Lower lobe of right lung (tissue), 2 donors: ENCODE measurements at places on chromosomes 13 and 19. TPM values are rescaled to one million over a fixed set of nuclear protein-coding genes. Genes with fewer than 3 reads are reported as not detected.

ZNF677 gene
- 15.8 TPM for total RNA-seq

ELAVL1 gene
- 66.3 TPM for total RNA-seq

PRODH2 gene
- not detected for total RNA-seq

SPHK2 gene
- total RNA-seq, result 23.8 TPM

SPACA4 gene
- not detected for total RNA-seq

CYP2F1 gene
- 1.7 TPM for total RNA-seq

DNA sequence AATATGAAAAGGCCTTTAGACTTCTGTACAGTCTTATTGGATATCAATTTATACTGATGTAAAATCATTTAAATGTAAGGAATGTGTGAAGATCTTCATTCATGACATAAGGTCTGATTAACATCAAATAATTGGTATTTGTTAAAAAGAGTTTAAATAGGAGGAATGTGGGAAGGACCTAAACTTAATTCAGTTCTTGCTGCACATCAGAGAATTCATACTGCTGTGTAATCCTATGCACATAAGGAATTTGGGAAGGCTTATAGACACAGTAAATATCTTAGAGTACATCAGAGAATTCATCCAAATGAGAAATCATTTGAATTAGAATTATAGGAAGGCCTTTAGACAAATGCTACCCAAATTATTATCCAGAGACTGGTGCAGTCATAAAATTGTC lies 21.7 kb downstream of the ZNF283 start:
- H3K27ac ChIP-seq, result no peak overlapping the region
- H3K4me3 ChIP-seq, result no peak overlapping the region
- no peak for DNase-seq
- peaks cover 5% of the 10 kb centered on the region for H3K36me3 ChIP-seq

DNA sequence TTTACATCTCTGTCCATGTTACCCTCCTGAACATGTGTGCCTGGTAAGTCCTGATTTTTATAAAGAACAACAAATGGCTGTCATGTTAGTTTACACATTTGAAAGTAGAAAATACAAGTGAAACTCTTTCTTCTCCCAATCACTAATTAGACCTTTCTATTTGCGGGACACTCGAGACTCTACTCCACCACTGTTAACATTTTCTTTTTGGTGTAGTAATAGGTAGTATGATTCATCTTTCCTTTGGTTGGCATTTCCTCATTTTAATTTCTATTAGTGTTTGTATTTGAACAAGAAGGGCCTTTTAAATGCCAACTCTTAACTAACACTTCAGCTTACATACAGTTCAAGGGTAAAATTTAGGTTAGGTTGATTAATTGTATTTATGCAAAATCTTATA lies 371.1 kb downstream of the PCDH9 start:
- H3K4me3 ChIP-seq, result no peak overlapping the region
- no peaks in the 10 kb centered on the region for H3K36me3 ChIP-seq
- H3K27me3 ChIP-seq, result no peaks in the 10 kb centered on the region
- no peak overlapping the region for H3K27ac ChIP-seq
- H3K4me1 ChIP-seq, result no peaks in the 10 kb centered on the region

DNA sequence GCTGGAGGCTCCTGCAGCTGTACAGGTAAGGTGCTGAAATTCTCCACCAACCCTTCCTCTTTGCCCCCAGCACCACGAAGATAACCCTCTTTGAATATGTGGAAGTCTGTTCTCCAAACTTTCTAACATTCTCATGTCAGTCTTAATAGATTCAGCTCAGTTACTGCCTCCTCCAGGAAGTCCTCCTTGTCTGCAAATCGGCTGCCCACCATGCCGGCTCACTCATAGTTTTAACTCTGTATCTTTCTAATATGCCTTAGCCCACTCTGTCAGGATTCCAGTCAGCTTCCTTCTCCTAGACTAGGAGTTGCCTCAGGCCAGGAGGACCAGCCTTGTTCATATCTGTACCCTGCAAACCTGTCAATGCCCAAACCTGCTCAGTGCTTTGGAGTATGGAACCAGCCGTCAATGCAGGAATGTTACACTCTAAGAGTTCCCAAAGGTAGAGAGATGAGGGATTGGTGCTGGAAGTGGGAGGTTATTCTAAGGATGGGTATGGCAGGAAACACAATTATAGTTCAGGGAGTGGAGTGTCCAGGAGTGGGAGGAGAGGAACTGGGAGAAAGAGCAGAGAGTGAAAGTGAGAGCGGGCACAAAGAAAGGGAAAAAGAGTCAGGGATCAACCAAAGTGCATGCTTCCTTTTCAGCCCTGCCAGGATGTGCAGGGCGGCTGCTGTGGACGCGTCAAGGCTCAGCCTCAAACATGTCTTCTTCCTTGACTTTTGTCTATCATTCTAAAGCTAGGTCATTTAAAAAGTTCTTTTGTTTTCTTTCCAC lies 38.0 kb upstream of the ALOX5AP start:
- no peak for DNase-seq
- no peak overlapping the region for H3K4me3 ChIP-seq
- H3K27me3 ChIP-seq, result no peaks in the 10 kb centered on the region
- H3K4me1 ChIP-seq, result peaks cover 33% of the 10 kb centered on the region
- H3K27ac ChIP-seq, result peak overlapping the region; percentile 13

- H3K4me3 ChIP-seq, result no peak overlapping the region
- H3K4me1 ChIP-seq, result peaks cover 30% of the 10 kb centered on the region
- H3K27ac ChIP-seq, result peak overlapping the region; percentile 57
- no peaks in the 10 kb centered on the region for H3K27me3 ChIP-seq
- peak; percentile 45 for DNase-seq
- peaks cover 10% of the 10 kb centered on the region for H3K36me3 ChIP-seq
Measured at GRCh38 chr19:33402421-33403220, 29.1 kb downstream of the CEBPG start.

DNA sequence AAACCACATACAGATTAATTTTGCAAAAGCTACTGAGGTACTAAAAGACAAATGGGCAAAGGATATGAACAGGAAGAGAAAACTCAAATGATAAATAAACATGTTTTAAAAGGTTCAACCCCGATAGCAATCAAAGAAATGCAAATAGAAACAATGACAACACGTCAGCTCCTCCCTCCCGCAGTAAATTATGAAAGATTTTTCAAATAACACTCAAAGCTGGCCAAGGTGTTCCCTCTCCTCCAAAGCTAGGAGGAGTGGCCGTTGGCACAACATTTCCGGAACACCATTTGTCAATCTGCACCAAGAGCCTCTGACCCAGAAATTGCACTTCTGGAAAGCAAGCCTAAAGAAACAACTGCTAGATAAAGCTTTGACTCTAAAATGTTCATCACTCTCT lies 28.3 kb downstream of the INSR start:
- H3K4me3 ChIP-seq, result no peak overlapping the region
- peaks cover 25% of the 10 kb centered on the region for H3K4me1 ChIP-seq
- H3K27me3 ChIP-seq, result no peaks in the 10 kb centered on the region
- H3K27ac ChIP-seq, result peak overlapping the region; percentile 57

- H3K4me3 ChIP-seq, result peak overlapping the region; percentile 81
- H3K4me1 ChIP-seq, result peaks cover 25% of the 10 kb centered on the region
- DNase-seq, result peak; percentile 94
- peak overlapping the region; percentile 94 for H3K27ac ChIP-seq
- no peaks in the 10 kb centered on the region for H3K27me3 ChIP-seq
Measured at GRCh38 chr13:44436589-44437337, 63.1 kb downstream of the SERP2 start.

- DNase-seq, result no peak
- no peaks in the 10 kb centered on the region for H3K36me3 ChIP-seq
- H3K4me3 ChIP-seq, result no peak overlapping the region
- H3K4me1 ChIP-seq, result no peaks in the 10 kb centered on the region
- H3K27ac ChIP-seq, result no peak overlapping the region
Measured at GRCh38 chr13:47553329-47553977, 447.6 kb downstream of the SUCLA2 start.

- no peaks in the 10 kb centered on the region for H3K27me3 ChIP-seq
- peak; percentile 54 for DNase-seq
- peak overlapping the region; percentile 17 for H3K4me3 ChIP-seq
Measured at GRCh38 chr13:113836768-113837559, 26.9 kb downstream of the GAS6 start.

GRCh38 chr13:113073942-113074341 lies 31.6 kb upstream of the F7 start:
- H3K36me3 ChIP-seq, result peaks cover 47% of the 10 kb centered on the region
- H3K27ac ChIP-seq, result no peak overlapping the region
- no peak overlapping the region for H3K4me3 ChIP-seq
- no peaks in the 10 kb centered on the region for H3K4me1 ChIP-seq
- no peaks in the 10 kb centered on the region for H3K27me3 ChIP-seq
- DNase-seq, result no peak

GRCh38 chr13:21232599-21232998 lies 56.1 kb downstream of the MRPL57 start:
- no peak overlapping the region for H3K4me3 ChIP-seq
- H3K27me3 ChIP-seq, result no peaks in the 10 kb centered on the region
- no peaks in the 10 kb centered on the region for H3K4me1 ChIP-seq
- no peaks in the 10 kb centered on the region for H3K36me3 ChIP-seq
- no peak for DNase-seq

DNA sequence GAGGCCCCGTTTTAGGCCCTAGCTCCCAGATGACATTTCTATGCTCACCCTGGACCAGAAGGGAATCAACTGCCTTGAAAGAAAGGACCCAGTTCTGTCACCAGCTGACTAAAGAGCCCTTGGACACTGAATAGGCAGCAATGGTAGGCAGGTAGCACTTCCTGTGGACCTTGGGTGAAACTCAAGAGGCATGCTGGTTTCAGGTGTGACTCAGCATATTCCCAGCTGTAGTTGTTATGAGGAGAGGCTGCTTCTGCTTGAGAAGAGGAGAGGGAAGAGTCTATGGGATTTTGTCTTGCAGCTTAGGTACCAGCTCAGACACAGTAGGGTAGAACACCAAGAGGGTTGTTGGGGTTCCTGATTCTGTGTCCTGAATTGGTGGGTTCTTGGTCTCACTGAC lies 37.9 kb upstream of the HTR2A start:
- H3K27me3 ChIP-seq, result no peaks in the 10 kb centered on the region
- no peak overlapping the region for H3K4me3 ChIP-seq
- no peak for DNase-seq
- H3K36me3 ChIP-seq, result no peaks in the 10 kb centered on the region
- no peak overlapping the region for H3K27ac ChIP-seq

DNA sequence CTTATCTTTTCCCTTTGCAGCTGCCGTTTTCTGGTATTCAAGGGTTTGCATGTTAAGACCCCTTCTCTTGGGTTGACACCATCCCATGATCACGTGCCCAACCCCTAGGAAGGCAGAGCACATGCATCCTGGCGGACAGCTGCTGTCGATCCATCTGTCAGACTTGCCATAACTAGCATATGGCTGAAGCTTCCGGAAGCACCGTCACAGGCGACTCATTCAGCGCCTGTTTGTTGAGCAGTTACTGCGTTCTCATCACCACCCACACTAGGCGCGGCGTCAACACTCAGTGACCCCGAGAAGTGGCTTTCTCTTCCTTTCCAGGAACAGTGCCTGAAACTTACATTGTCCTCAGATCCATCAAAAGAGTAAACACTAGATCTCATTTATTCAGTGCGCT lies 93.6 kb downstream of the SOX1 start:
- no peak overlapping the region for H3K27ac ChIP-seq
- H3K36me3 ChIP-seq, result no peaks in the 10 kb centered on the region
- peaks cover 12% of the 10 kb centered on the region for H3K27me3 ChIP-seq
- H3K4me3 ChIP-seq, result no peak overlapping the region
- no peaks in the 10 kb centered on the region for H3K4me1 ChIP-seq

- H3K36me3 ChIP-seq, result no peaks in the 10 kb centered on the region
- H3K27ac ChIP-seq, result no peak overlapping the region
- no peaks in the 10 kb centered on the region for H3K4me1 ChIP-seq
- H3K27me3 ChIP-seq, result no peaks in the 10 kb centered on the region
- no peak for DNase-seq
- H3K4me3 ChIP-seq, result no peak overlapping the region
Measured at GRCh38 chr13:112140366-112140765, 73.4 kb downstream of the SOX1 start.

DNA sequence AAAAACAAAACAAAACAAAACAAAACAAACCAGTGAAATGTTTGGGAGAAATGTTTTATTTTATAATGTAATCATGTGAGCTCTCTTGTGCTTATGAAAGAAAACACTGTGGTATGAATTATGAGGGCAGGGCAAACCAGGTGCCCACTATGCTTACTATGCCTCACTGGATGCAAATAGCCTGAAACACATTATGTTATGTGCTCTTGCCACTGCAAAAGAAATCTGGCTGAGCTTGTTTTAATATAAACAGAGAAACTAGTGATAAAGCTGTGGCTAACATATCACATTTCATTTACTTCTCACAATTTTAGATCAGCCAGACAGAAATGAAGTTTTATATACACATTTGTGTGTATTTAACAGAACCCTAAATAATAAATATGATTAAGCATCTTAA lies 8.7 kb upstream of the NBEA start:
- H3K27ac ChIP-seq, result no peak overlapping the region
- H3K4me1 ChIP-seq, result no peaks in the 10 kb centered on the region

DNA sequence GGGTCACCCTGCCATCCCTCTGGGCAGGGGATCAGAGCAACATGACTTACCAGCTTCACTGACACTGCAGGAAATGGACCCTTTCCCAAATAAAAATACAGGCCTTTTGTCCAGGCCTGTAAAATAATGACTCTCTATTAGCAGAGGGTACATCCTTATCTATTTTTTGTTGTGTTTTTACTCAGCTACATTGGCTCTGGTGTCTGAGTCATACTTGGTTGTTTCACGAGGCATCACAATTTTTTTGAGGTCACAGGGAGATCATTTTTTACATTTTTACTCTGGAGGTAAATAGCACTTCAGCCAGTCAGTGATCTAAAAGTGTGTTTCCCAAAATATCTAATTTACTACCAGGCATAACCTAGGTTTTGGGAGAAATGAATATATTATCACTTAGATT lies 6.9 kb upstream of the HTR2A start:
- H3K4me3 ChIP-seq, result no peak overlapping the region
- no peaks in the 10 kb centered on the region for H3K27me3 ChIP-seq
- DNase-seq, result no peak
- H3K36me3 ChIP-seq, result no peaks in the 10 kb centered on the region

- no peak for DNase-seq
- H3K36me3 ChIP-seq, result peaks cover 80% of the 10 kb centered on the region
- no peak overlapping the region for H3K4me3 ChIP-seq
- H3K27ac ChIP-seq, result no peak overlapping the region
- H3K4me1 ChIP-seq, result peaks cover 6% of the 10 kb centered on the region
- H3K27me3 ChIP-seq, result no peaks in the 10 kb centered on the region
Measured at GRCh38 chr19:48982280-48982679, 10.8 kb downstream of the GYS1 start.

DNA sequence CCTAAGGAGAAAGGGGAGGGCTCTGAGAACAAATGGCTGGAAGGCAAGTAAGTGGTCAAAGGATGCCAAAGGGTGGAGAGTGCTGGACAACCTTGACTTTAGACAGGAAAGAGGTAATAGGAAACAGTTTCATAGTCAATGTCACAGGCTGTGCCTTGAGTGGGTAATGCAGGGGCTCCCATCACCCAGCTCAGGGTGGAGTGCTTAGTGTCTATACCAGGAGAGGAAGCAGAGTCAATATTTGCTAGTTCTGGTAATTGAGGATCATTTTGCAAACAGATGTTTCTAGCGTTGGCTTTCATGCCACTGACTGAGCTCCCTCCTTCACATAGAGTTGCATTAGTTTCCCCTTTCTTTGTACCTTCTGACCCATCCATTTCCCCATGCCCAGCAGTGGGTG lies 64.6 kb upstream of the KL start:
- DNase-seq, result no peak
- H3K4me1 ChIP-seq, result no peaks in the 10 kb centered on the region
- H3K27ac ChIP-seq, result no peak overlapping the region

- peaks cover 47% of the 10 kb centered on the region for H3K4me1 ChIP-seq
- H3K27ac ChIP-seq, result peak overlapping the region; percentile 3
- H3K4me3 ChIP-seq, result no peak overlapping the region
Measured at GRCh38 chr13:112772539-112772909, 82.7 kb downstream of the ATP11A start.
